ENCODE measurements at places on chromosomes 2 and 18. TPM values are rescaled to one million over a fixed set of nuclear protein-coding genes. Genes with fewer than 3 reads are reported as not detected.

DNA sequence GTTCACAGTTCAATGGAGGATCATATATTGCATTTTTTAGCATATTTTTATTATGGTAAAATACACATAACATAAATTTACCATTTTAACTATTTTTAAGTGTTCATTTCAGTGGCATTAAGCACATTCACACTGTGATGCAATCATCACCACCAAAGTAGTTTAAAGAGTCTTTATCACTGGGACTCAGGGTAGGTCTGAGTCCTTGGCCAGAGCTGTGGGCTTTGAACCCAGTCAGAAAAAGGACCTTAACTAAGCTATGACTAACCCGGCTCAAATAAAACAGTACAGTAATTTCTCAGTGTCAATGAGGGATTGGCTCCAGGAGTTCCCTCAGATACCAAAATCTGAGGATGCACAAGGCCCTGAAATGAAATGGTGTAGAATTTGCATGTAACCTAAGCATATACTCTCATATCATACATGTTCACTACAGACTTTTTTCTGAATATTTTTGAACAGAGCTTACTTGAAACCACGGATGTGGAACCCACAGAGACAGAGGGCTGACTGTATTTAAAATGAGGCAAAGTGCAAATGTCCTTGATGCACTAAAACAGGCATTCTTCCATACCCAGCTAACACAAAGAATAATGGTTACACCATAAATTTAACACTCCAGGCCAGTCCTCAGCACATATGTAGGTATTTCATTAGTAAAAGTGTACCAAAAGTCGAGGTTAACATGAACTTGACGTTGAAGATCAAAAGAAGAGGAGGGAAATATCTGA lies 246.2 kb downstream of the LNPK start:
- no peak for DNase-seq

DNA sequence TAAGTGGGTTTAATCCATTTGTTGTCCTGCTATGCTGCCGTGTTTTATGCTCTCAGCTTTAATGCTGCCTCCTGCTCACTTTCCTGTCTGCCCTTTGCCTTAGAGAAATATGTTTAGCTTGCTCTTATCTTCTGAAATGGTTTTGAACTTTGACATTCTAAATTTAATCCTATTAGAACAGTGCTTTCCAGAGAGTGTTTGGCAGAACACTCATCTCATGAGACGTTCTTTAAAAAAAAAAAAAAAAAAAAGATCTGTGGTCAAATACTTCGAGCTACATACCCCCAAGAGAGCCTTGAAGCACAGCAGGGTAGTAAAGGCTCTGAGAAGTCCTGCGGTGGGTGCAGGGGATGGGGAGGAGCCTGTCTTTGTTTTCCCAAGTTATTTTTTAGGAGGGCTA lies 161.3 kb downstream of the SPP2 start:
- no peak for DNase-seq

DNA sequence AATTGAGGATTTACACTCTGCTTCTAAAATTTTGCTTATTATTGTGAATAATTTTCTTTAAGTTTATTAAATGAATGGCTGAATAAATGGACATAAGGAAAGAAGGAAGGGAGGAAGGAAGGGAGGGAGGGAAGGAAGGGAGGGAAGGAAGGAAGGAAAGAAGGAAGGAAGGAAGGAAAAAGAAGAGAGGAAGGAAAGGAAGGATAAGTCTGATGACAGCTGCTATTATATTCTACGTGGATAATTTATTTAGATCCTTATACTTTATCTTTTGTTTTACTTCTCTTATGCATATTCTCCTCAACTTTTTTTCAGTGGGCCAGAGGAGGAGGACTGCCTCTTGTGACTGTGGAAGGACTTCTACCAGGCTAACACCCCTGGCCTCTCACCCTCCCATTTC lies 17.4 kb downstream of the CLUL1 start:
- DNase-seq = no peak

DNA sequence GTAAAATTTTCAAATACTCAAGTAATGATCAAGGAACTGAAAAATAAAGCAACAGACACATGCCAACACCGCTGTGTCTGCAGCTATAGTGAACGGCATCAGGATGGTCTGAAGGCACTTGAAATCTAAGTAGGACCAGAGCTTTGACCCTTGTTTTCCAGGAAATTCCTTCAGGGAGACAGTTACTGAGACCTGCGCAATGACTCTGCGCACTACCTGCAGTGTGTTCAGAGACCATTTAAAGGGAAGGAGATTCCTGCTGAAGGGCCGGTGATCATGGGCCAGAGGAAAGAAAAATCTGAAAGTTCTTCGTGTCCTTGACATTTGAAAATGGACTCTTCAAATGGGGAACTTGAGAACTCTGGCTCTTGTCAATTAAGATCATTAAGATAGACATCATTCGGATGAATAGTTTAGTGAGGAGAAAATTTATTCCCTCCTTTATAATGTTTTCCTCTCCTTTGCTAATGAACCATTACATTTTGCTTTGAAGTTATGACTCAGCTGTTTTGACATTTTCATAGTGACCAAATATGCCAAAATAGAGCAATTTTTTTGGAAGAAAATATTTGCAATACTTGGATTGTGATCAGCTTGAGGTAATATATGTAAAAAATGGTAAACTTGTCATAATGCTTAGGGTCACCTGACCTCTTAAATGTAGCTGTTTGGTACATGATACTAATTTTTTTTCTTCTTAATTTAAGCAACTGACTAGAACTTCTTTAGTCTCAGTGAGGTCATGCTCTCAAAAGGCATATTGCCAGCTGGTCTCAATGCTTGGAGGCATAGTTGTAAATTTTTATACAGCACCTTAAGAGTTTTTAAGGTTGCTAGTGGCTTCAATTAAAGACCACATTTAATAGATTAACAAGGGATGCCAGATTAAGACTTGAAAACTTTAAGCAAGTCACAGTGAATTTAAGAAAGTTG lies 329.3 kb downstream of the ARHGAP15 start:
- DNase-seq = no peak

GRCh38 chr2:9071032-9071431 lies 67.5 kb upstream of the MBOAT2 start:
- peak; percentile 56 for DNase-seq

- DNase-seq = no peak
These were observed 40.4 kb upstream of the TTC32 start for GRCh38 chr2:19942199-19942598.

GRCh38 chr2:197204519-197205250 lies 105.9 kb downstream of the ANKRD44 start:
- no peak for DNase-seq

GRCh38 chr2:105739426-105739825 lies 5.3 kb upstream of the NCK2 start:
- DNase-seq = no peak

DNA sequence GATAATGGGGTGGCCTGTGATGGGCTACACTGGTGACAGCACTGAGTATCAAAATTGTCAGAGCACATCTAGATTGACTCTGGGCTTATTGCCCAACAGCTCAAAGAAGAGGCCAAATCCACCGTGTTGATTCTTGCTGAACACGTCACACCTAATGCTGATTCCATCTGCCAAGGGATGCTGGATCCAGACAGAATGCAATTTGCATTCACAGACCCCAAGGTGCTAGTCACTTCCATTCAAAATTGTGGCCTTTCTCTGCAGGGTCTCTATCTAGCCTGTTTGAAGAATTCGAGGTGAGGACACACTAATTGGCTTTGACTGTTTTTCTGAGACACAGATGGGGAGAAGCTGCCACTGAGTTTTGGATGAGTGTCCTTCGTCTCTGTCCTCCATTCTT lies 13.5 kb upstream of the GPR39 start:
- no peak for DNase-seq

GRCh38 chr18:55405893-55406406 lies 182.0 kb downstream of the TCF4 start:
- DNase-seq = no peak

- no peak for DNase-seq
These were observed 157.0 kb downstream of the CD226 start for GRCh38 chr18:69790649-69791048.

DNA sequence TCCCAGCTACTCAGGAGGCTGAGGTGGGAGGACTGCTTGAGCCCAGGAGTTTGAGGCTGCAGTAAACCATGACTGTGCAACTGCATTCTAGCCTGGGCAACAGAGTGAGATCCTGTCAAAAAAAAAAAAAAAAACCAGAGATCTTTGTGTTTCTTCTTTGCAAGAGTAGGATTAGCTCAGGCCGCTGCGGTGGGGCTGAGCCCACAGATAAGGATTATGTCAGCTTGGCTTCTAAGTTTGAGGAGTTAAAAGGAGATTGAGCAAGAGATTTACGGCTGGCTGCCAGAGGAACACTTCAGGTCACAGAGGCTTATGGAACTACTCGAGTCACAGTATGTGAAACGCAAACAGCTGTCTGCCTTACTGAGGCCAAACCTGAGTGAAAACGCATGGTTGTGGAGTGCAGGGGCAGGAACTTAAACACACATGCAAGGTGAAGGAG lies 146.7 kb upstream of the L3MBTL4 start:
- no peak for DNase-seq

- peak; percentile 77 for DNase-seq
These were observed 51.4 kb upstream of the RIOK3 start for GRCh38 chr18:23401400-23402347.

GRCh38 chr2:47064106-47064505 lies 91.0 kb downstream of the STPG4 start:
- no peak for DNase-seq

DNA sequence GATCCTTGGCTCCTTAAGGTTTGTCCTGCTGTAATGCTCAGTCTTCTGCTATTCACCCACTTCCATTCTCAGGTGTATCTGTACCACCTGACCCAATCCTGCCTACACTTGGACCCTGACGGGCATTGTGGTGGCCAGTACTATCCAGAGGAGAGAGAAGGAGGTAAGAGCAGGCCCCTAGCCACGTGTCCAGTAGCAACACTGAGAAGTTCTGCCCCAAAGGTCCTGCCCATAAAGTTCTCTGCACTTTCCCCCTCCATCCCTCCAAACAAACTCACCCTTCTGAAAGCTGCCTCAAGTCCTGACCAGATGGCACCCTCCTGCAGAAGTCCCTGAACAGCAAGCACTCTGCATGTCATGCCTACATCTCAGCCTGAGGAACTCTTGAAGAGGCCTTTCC lies 18.3 kb downstream of the TTC32 start:
- DNase-seq = no peak

DNA sequence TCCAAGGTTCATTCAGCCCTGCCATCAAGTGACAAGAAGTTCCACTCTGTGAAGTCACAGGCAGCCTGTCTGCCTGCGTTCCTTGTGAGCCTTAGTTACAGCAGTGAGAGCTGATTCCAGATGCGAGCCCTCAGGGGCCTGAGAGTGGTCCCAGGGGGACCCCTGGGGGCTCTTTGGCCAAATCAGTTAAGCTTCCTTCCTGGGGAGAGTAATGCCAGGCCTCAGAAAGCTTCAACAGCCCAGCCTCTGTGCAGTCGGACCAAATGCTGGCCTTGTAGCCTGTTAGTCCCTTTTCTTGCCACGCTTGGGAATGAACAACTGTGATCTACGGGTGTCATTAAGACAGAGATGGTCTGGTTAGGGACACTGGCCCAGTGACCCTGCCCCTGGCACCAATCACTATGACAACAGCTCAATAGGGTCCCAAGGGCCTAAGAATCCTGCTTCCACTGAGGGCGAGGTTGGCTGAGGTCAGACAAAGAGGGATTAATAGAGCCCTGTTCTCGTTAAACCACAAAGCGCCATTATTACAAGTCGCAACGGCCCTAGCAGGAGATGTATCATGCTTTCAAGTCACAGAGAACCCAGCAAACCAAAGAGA lies 50.9 kb downstream of the HS1BP3 start:
- DNase-seq = no peak

GRCh38 chr2:62437785-62438184 lies 68.2 kb downstream of the TMEM17 start:
- no peak for DNase-seq

- no peak for DNase-seq
These were observed 416.0 kb upstream of the HS6ST1 start for GRCh38 chr2:128734521-128735295.

GRCh38 chr2:238761868-238762267 lies 86.0 kb upstream of the TWIST2 start:
- DNase-seq = no peak

DNA sequence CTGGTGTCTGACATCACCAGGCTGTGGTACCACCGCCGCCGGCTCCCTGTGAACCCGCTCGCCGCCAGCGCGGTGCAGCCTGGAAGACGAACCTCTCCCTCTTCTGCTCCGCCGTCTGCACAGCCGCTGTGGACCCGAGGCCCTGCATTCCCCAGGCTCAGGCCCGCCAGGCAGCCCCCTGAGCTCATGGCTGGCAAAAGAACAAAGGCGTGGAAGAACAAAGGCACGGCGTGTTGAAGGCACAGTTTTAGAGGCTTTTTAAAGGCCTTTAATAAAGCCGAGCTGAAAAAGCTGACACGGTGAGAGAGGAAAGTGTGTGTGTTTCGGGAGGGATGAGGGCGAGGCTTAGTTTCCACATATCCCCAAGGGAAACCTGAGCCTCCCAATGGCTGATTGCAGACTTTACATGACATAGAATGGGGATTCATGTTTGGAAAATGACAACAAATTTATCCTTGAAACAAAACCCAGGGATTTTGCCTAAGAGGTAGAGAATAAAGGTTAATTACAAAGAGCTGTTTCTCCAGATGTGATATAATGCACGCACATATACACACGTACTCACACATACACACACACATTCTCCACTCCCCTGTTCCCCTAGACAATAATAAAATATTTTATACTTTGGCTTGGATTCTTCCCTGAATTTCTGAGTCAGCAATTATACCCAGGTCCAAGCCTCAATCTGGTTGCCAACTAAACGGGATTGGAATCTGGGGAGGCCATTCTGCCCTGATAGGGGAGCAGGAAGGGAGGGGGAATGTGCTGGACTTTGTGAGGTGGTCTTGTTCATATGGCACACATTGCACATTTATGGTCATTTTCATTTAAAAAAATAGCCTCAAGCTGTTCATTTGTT lies 39.7 kb downstream of the RFX8 start:
- no peak for DNase-seq

- no peak for DNase-seq
These were observed 60.2 kb downstream of the EIF5B start for GRCh38 chr2:99397266-99397920.

The RAB27B gene
- 4.7 TPM for total RNA-seq

The CCDC150 gene
- total RNA-seq = 69.3 TPM

The AFTPH gene
- total RNA-seq = 79.0 TPM

The ZNF804A gene
- 5.8 TPM for total RNA-seq

The COLEC12 gene
- 4.4 TPM for total RNA-seq

The RGPD8 gene
- 82.5 TPM for total RNA-seq

The LOXHD1 gene
- not detected for total RNA-seq

The SP140 gene
- total RNA-seq = 3.0 TPM

The MERTK gene
- 8.6 TPM for total RNA-seq

The B3GNT7 gene
- 9.9 TPM for total RNA-seq

The PLCL1 gene
- total RNA-seq = 5.8 TPM

The ABCB11 gene
- total RNA-seq = 0.54 TPM

The COL4A4 gene
- 0.67 TPM for total RNA-seq

Measured in Peyer's patch (tissue), 4 donors.